ENCODE measurements at places on chromosomes 16 and 17.

DNA sequence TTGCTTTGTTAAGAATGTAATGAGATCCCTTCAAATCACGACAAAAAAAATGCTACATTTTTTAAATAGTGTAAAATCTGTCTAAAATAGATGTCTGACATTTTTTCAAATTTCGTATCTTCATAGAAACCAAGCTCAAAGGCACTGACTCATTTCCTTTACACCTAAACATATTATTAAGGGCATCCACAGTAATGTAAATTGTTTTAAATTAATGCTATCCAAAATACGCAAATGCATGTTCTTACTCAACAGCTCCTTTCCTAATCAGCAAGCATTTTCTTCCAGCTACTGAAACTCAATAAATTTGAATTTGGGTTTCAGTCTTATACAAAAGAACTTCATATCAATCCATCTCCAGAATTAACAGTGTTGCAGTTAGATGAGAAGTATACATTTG lies 4.3 kb downstream of the C16orf87 start:
- DNase-seq, result peak; percentile 23

DNA sequence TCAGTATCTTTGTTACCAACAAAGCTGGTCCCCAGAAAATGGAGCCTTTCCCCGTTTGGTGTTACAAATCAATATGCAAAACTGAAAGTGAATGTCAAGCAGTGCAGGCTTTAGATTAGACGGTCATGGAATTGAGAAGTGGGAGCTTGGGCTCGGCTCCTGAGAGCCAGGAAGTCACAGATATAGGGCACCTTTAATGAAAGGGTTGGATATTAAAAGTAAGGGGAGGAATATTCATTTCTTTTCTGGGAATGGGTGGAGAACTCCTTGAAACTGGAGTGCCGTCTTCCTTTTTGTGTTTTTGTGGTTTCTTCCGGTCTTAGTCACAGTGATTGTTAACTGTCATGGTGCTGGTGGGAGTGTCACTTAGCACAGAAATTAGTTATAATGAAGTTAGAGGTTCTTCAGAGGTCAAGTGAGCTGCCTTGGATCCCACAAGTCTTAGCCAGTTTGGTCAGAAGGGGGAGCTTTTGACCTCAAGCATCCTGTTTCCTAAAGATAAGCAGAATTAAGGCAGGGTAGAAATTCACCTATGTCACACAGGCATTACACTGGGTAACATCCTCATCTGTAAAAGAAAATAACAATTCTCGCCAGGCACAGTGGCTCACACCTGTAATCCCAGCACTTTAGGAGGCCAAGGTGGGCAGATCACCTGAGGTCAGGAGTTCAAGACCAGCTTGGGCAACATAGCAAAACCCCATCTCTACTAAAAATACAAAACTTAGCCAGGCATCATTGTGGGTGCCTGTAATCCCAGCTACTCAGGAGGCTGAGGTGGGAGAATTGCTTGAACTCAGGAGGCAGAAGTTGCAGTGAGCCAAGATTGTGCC lies 9.6 kb upstream of the EIF1 start:
- no peak for DNase-seq

DNA sequence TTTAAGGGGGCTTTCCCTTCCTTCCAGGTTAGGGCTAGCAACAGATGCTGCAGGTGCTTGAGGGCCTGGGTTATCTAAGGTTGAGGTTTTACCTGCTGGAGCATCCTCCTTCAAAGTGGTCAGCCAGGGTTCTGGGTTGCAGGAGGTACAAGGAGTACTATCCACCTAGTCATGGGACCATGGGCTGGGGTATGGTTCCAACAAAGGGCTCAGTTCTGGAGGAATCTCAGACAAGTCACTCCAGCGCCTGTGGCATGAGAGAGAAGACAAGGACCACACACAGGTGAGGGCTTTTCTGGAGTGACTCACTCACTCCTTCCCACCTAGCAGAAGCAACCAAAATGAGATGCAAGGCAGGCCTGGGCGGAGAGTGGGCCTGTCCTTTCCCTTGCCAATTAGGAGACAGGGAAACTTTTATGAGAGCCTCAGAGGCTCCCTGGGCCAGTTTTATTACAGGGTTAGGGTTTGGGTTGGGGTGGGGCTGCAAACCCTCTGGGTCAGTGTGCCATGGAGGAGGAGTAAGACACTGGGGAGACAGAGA lies 2.2 kb downstream of the MYO19 start:
- no peak for DNase-seq

GRCh38 chr17:67629971-67630320 lies 87.8 kb upstream of the NOL11 start:
- DNase-seq, result peak; percentile 84

DNA sequence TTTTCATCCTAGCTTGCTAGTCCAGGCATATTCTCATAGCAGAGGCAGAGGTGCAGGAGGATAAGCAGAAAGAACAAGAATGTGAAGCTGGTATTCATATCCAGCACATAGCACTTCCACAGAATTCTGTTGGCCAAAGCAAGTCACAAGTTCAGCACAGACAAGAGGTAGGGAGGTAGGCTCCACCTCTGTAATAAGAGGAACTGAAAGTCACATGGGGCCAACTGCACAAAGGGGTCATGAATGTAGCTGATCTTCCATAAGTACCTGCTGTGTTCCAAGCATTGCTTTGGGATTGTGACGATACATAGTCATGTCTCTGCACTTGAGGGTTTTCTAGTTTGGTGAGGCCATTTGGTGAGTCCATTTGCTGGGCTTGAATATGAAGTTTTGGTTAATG lies 110.8 kb upstream of the MPHOSPH6 start:
- no peak for DNase-seq

DNA sequence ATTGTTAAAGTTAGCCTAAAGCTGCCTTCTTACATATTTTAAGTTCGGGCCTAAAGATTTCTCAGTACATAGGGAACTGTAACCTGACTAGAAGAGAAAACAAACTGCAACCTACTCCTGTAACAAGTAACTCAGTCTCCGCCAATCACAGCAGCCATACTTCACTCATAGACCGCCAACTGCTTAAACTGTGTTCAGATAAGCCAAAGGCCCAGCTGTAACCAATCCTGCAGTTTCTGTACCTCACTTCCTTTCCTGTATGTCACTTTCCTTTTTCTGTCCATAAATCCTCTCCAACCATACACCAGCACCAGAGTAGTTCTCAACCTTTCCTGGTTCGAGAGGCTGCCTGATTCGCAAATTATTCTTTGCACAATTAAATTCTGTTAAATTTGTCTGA lies 41.5 kb downstream of the GLG1 start:
- DNase-seq, result no peak

DNA sequence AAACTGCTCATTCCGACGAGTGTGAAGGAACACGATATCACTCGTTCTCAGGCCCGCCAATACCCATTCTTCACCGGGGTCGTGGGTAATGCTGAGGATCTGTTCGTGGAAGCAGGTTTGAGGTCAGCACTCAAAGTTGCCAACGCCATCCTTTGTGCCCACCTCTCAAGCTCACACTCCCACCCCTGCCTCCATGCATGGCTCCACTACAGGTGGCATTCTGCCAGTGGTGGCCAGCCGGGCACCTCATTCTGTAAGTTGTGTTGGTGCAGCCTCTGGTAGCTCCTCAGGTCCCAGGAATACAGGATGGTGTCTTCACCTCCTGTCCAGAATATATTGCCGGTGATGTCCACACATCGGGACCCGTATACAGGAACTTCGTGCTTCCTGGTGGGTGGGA lies 10.7 kb downstream of the TLE7 start:
- no peak for DNase-seq

DNA sequence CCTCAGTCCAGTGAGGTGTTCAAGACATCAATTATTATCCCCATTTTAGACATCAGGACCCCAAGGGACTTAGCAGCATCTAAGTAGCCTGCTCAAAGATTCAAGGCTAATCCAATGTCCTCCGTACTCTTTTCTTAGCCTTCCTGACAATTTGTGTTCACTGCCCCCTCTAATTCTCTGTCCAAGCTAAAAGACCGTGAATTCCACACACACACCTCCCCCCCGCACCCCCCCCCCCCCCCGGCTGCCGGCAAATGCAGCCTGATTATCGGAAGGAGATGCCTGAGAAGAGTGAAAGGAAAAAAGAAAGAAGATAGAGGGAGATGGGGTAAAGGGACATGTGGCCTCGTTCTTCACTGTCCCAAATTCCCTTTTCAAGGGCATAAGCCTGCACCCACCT lies 58.1 kb upstream of the NLK start:
- DNase-seq, result no peak

DNA sequence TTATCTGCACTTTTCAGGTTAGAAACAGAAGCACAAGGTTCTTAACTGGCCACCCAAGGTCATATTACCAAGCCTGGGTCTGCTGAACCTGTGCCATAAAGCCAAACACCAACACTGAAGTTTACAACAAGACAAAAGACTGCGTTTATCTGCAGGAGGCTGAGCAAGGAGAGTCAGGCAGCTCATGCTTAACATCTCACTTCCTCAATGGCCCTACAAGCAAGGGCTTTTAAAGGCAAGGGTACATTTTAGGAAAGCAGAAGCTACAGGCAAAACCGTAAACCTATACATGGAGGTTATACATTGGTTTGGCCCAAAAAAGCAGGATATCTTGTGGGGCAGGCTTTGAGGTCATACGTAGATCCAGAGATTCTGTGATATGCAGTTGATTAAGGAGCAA lies 91.2 kb downstream of the GNAO1 start:
- no peak for DNase-seq

DNA sequence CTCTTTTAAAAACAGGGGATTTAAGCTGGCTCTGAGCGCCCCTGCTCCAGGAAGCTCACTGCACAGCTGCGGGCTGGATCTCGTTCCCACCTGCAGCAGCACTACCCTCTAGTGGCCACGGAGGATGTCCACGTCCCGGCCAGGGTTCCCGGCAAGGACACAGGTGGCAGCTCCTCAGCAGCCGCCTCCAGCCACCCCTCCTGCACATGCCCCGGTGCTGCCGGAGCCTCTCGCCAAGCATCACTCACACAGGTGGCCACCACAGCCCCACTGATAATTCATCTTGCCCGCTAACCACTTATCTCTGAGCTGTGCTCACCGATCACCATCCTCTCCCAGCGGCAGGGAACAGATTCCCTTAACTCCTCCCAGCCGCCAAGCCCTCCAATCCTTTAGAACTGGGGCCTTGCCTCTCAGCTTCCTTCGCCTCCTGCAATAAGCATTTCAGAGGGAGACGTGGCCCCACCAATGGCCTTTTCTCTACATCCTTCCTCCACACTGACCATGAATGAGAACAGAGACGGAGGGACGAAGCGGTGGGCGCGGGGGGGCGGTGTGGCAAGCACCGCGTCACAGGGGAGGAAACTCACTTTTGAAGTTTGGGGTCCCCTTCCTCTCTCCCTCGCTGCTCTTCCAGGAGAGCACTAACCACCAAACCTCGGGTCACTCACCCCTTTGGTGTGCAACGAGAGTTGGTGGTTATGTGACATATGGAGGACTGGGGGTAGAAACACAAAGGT lies 222.1 kb downstream of the RBFOX3 start:
- DNase-seq, result peak; percentile 19

GRCh38 chr17:14355556-14355955 lies 54.7 kb downstream of the HS3ST3B1 start:
- peak; percentile 22 for DNase-seq

- no peak for DNase-seq
Observed at GRCh38 chr16:52068447-52069074, 478.4 kb downstream of the TOX3 start.

DNA sequence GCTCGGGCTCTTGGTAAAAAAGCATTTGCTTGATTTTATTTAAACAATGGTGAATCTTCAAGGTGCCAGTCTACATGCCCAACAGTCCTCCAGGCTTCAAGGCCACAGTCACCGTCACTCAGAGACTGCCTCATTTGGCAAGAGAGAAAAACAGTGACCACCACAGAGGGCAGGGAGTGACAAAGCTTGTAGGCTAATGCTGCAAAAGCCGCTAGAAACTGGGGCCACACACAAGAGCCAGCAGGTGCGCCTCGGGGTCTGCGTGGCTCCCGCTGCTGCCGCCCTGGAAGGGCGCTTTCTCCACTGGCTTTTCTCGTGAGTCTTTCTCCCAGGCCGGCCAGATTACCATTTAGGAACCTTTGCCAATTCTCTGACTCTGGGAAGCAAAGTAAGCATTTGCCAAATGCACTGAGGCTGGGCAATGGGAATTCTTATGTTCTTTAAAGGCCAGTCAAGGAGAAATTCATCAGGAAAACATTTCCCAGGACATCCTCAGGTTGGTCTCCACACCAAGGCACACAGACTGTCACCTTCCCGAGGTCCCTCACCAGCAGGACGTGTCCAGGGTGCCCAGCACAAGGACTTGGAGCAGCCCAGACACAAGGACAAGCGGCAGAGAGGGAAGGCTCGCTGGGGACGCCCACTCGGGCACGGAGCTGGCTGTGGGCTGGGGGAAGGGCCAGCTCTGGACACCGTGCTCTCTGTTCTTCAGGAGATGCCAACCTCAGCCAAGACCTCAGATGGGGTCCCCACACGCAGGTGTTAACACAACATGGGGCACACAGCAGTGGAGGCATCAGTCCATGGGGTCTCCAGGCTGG lies 12.5 kb upstream of the C16orf95 start:
- DNase-seq, result no peak

DNA sequence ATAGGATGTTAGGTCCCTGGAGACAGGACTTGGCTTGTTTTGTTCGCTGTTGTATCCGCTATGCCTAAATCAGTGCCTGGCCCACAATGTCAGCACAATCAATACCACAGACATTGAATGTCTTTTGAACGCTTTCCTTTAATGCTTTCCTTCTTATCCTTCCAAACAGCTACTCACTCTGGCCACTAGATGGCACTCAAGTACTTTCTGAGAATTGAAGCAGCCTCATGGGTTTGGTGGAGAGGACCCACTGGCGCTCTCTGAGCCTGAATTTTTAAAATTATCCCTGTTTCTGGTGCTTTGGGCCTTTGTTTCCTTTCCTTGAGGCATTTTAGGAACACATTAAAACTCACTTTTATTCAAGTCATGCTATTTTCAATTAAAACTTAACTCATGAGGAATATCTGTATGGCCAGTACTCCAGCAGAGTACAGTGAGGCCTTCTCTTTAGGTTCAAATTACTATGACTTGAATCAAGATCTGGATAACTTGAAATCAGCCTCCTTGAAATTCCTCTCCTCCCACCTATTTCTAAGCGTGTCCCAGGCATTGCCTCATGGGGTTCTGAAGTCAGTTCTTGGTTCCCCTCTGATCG lies 3.2 kb upstream of the NLRP1 start:
- peak; percentile 57 for DNase-seq

- DNase-seq, result peak; percentile 93
Observed at GRCh38 chr17:55285340-55286301, 20.9 kb downstream of the HLF start.

DNA sequence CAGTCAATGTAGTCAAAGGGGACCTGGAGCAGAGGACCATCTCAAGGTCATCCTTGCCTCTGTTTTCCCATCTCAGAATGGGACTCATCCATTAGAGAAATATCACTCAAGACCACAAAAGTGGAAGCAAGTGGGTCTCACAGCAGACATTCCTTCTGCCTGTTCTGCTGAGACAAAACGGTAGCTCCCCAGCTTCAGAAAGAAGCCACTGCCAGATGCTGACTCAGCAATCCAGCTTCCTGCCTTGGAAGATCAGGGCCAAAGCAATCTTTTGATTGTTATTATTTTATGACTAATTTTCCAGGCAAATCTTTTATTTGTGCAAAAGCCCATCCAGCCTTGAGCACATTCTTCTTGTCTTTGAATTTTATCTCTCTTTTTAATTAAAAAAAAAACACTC lies 86.8 kb downstream of the CCT6B start:
- DNase-seq, result no peak
